ENCODE measurements at places on chromosomes 11 and 22. TPM values are rescaled to one million over a fixed set of nuclear protein-coding genes. Genes with fewer than 3 reads are reported as not detected.

The MEN1 gene
- total RNA-seq, result 23.9 TPM

The TUB gene
- total RNA-seq, result 16.3 TPM

The SEPTIN5 gene
- 124 TPM for total RNA-seq

The POLD3 gene
- 13.0 TPM for total RNA-seq

The PGGHG gene
- total RNA-seq, result 43.3 TPM

The NOX4 gene
- total RNA-seq, result 15.6 TPM

Data from thyroid gland (tissue), 4 donors.